Activated T-helper 1 cell treated with Interleukin-2 at 50 U/mL for 16 hours (primary cell): ENCODE measurements at places on chromosomes 5 and 9.

GRCh38 chr9:129999141-129999510, 43.9 kb downstream of the FNBP1 start:
- no peak for DNase-seq

DNA sequence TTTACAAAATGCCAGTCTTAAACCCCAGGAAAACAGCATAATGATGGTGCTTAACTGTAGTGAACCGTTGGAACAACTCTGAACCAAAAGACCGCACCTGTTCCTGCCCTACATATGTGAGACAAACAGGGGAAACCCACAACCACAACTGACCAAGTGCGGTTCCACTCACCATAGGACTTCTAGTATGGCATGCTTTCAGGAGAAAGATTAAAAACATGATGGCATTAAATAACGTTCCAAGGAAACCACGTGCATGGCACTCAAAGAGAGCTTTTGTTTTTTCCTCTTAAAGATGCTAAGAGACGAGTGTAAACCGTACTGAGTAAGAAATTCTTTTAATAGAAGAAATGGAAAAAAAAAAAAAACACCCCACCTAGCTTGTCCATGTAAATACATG, 119.8 kb downstream of the SSBP2 start:
- DNase-seq: no peak

DNA sequence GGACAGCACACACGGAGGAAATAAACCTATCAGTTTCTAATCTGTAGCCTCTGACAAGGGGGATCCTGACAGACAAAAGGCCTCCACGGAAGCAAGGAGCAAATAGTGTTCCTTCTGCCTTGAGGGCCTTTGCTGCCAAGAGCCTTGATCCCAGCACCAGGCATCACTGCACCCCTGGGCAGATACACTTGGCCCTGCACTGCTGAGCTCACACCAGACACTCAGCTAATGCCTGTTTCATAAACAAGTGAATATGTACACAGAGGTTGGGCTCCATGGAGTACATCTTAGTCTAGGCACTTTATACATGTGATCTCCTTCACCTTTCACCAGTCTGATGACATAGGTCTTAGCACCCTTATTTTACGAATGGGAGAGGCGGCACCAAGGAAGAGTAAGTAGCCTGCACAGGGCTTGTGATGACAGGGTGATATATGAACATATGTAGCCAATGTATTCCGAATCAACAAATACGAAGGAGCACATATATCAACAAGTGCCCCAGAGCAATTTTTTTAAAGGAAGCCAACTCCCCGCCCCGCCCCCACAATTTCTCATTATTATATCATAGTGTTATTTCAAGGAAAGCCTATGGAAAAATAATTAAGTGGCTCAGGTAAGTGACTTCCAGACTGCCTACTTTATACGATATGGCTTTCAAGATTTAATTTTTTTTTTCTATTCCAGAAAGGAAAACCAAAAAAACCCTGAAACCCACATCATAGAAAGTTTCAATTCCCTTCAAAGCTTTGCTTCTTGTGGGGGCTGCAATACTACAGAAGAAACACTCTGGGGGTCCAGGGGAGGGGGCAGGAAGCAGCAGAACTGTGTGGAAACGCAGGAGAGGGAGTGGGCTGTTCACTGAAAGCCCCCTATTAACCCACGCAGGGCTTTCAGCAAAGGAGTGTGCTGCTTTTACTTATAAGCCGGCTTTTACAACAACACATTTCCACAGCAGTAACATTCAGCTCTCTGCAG, 32.0 kb downstream of the CDC14B start:
- DNase-seq: no peak

DNA sequence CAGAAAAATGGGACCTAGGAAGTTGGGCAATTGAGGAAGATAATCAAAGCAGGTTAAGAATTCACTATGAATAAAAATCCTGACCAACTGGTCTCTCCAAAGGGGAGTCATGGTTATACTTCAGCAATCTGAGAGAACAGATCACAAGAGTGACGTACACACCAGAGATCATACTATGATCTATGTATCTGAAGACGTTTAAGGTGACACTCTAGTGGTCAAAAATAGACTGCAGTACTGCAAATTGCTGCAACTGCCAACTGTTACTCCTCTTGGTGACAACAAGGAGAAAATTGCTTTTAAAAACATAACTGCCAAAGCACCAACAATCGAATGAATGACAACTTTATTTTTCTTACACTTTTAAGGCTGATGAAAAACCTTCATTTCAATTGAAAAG, 4.9 kb downstream of the AK6 start:
- DNase-seq: no peak

- no peak for DNase-seq
These were observed 22.7 kb upstream of the CDKN2B start for GRCh38 chr9:22031655-22032411.
